ENCODE measurements at places on chromosomes 1 and 21. TPM values are rescaled to one million over a fixed set of nuclear protein-coding genes. Genes with fewer than 3 reads are reported as not detected.

TP73 gene
- 0.53 TPM for total RNA-seq

FAM131C gene
- total RNA-seq = not detected

LHX8 gene
- not detected for total RNA-seq

KIF26B gene
- total RNA-seq = 15.9 TPM

GPATCH4 gene
- 9.8 TPM for total RNA-seq

CD1E gene
- total RNA-seq = not detected

DIRAS3 gene
- 13.3 TPM for total RNA-seq

REG4 gene
- not detected for total RNA-seq

TNFSF18 gene
- total RNA-seq = 0.86 TPM

MPZL1 gene
- 71.2 TPM for total RNA-seq

AZIN2 gene
- 6.3 TPM for total RNA-seq

CRYBG2 gene
- not detected for total RNA-seq

RCSD1 gene
- total RNA-seq = 0.29 TPM

F5 gene
- not detected for total RNA-seq

LCE2A gene
- not detected for total RNA-seq

KRTAP20-3 gene
- total RNA-seq = not detected

SPATC1L gene
- 47.3 TPM for total RNA-seq

KCNJ10 gene
- total RNA-seq = not detected
